ENCODE measurements at places on chromosomes 6 and 20.

DNA sequence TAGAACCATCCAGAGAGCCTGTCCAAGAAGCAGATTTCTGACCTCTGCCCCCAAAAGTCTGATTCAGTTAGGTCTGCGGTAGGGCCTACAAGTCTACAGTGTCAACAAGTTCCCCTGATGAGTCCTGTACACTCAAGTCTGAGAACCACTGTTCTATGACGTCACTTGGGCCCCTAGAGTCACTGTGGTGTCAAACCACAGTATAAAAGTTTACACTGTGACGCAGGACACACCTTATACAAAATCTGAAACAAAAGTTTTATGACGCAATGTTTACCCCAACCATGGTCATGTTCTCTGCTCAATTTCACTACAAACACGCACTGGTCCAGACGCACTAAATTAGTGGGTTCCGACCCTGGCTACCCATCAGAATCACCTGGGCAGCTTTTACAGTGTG, 17.9 kb downstream of the SLA2 start:
- no peak for DNase-seq

DNA sequence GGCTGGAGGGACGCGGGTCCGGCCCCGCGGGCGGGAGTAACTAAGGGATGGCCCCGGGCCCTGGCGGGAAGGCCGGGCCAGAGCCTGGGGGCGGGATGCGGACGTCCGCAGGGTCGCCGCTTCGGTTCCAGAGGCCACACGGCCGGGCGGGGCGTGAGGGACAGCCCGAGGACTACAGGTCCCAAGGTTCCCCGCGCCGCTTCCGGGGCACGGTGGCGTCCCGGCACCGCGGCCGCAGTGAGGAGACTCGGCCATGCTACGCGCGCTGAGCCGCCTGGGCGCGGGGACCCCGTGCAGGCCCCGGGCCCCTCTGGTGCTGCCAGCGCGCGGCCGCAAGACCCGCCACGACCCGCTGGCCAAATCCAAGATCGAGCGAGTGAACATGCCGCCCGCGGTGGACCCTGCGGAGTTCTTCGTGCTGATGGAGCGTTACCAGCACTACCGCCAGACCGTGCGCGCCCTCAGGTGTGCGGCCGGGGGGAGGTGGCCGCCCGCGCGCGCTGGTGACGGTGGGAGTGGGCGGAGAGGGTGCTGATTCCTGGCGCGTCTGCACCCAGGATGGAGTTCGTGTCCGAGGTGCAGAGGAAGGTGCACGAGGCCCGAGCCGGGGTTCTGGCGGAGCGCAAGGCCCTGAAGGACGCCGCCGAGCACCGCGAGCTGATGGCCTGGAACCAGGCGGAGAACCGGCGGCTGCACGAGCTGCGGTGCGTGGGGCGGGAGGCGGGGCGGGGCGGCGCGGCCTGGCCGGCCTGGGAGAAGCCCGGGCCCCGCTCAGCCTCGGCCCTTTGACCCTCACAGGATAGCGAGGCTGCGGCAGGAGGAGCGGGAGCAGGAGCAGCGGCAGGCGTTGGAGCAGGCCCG, at the start of gene MRPS26:
TSS of gene MRPS26 (plus strand) at position 237 of the 861 bp plus-strand sequence. CDS start at position 254, 17 bp downstream.
- DNase-seq, result peak; percentile 60

GRCh38 chr6:115594891-115595290, 465.8 kb downstream of the FRK start:
- DNase-seq, result no peak

- DNase-seq, result no peak
Observed at GRCh38 chr6:114404339-114404955, 61.6 kb upstream of the HS3ST5 start.

GRCh38 chr20:16488616-16489015, 84.6 kb downstream of the KIF16B start:
- no peak for DNase-seq

- no peak for DNase-seq
Observed at GRCh38 chr6:39527792-39528564, 197.2 kb downstream of the KIF6 start.

DNA sequence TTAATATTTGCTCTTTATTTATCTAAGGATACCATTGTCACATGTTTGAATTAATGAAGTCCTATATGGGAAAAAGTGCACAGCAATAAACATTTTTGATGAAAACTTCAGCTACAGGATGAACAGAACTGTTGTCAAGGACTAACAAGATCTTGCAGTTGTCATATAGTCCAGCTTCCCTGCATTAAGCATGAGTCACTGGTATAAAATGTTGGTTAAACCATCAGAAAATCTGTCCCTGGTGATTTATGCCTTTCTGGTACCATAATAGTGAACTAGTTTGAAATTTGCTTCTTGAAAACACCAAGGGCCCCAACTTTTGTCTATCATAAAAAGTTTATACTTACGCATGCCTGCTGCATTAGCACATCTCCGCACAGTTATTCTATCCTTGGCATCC, 60.4 kb upstream of the RSPO3 start:
- DNase-seq, result no peak

GRCh38 chr6:138522611-138523010, 23.3 kb upstream of the NHSL1 start:
- DNase-seq, result no peak

DNA sequence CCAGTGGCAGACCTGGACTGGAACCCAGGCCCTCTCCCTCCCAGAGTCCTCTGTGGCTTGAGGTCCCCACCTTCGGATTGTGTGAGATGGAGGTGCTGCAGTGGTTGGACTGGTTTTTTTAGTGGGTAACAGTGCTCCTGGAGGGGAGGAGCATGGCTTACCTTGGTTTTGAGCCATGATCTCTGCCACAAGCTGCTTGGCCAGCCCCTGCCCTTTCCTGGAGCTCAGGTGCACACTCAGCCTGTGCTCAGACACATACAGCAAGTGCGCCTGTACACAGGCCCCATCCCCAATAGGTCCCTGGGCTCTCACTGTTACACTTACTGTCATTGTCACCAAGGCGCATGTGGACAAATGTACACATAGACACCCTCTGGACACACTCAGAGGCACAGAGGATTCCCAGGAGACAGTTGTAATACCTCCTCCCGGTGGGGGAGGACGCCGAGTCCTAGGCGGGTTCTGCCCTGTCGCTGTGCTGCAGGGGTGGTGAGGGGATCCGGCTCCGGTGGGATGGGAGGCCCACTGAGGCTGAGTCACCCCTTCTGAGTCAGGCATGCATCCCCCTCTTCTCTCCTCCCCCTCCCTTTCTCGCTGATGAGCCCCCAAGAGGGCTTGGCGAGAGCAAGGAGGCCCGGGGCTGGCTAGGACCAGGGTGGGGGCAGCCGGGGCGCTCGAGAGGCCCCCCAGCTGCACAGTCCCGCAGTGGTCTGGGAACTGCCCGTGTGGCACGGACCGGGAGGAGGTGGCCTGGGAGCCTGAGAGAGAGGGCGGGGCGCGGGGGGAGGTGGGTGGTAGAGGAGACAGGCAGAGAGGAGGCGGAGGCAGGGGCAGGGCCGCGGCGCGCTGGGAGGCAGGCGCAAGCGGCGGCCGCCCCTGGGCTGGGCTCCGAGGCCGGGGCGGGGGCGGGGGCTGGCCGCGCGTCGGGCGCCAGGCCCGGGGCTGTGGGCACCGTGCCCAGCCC, 522 bp upstream of the EPB41L1 start:
- no peak for DNase-seq

GRCh38 chr6:18243302-18243893, 20.9 kb downstream of the DEK start:
- DNase-seq, result no peak

GRCh38 chr6:87103977-87104601, 9.2 kb upstream of the CGA start:
- DNase-seq, result no peak

- no peak for DNase-seq
Observed at GRCh38 chr6:136253734-136254133, 3.6 kb upstream of the MTFR2 start.

All from stimulated activated CD8-positive, alpha-beta memory T cell treated with anti-CD3 and anti-CD28 coated beads, Interleukin-15, amount 100 ng/mL, for 4 hours (primary cell).